ENCODE measurements at places on chromosomes 7 and 10.

GRCh38 chr10:62858364-62858763, 42.2 kb upstream of the EGR2 start:
- DNase-seq, result no peak

- no peak for DNase-seq
Measured at GRCh38 chr7:27139334-27140125, 4.0 kb downstream of the HOXA5 start.

- DNase-seq, result no peak
Measured at GRCh38 chr10:51772387-51772786, 73.0 kb upstream of the CSTF2T start.

GRCh38 chr10:77669892-77670291, 32.3 kb upstream of the KCNMA1 start:
- DNase-seq, result no peak
